ENCODE measurements at places on chromosomes 7 and 10.

- no peaks in the 10 kb centered on the region for H3K36me3 ChIP-seq
- no peak overlapping the region for H3K4me3 ChIP-seq
- no peak overlapping the region for H3K27ac ChIP-seq
- H3K27me3 ChIP-seq, result no peaks in the 10 kb centered on the region
Observed at GRCh38 chr7:39898867-39899266, 51.2 kb upstream of the CDK13 start.

DNA sequence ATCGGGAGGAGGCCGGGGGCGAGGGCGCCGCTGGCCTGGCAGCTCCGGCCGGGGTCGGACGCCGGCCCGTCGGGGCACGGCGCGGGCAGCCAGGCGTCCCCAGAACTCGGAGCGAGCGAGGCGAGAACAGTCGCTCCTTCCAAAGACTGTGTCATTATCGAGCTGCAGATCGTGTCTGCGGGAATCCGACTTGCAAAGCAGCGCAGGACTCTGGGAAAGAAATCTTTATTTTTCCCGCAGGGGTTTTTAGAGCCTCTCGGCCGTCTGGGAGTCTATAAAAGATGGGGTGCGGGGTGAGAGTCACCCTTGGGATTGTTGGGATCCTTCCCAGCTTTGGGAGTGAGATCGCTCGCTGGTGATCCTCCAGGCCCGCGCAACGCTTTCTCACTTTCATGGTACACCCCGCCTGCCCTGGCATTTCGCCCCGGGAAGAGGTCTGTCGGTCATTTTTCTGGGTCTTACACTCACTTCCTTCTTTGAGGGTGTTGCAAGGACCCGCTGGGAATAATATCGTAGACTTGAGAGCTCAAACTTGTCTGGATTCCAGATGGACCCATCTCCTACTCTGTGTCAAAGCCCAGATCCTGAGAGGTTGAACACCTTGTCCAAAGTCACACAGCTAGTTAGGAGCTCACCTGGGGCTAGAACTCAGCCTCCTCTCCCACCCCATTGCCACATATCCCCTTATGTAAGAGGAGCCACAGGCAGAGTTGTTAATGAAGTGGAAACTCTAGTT lies 1.0 kb downstream of the UBTD1 start:
- H3K4me1 ChIP-seq, result peaks cover 61% of the 10 kb centered on the region
- H3K4me3 ChIP-seq, result peak overlapping the region; percentile 84
- DNase-seq, result no peak

- no peaks in the 10 kb centered on the region for H3K27me3 ChIP-seq
- no peaks in the 10 kb centered on the region for H3K4me1 ChIP-seq
- no peak overlapping the region for H3K4me3 ChIP-seq
- no peak for DNase-seq
Observed at GRCh38 chr10:122575776-122576175, 15.2 kb downstream of the DMBT1 start.

DNA sequence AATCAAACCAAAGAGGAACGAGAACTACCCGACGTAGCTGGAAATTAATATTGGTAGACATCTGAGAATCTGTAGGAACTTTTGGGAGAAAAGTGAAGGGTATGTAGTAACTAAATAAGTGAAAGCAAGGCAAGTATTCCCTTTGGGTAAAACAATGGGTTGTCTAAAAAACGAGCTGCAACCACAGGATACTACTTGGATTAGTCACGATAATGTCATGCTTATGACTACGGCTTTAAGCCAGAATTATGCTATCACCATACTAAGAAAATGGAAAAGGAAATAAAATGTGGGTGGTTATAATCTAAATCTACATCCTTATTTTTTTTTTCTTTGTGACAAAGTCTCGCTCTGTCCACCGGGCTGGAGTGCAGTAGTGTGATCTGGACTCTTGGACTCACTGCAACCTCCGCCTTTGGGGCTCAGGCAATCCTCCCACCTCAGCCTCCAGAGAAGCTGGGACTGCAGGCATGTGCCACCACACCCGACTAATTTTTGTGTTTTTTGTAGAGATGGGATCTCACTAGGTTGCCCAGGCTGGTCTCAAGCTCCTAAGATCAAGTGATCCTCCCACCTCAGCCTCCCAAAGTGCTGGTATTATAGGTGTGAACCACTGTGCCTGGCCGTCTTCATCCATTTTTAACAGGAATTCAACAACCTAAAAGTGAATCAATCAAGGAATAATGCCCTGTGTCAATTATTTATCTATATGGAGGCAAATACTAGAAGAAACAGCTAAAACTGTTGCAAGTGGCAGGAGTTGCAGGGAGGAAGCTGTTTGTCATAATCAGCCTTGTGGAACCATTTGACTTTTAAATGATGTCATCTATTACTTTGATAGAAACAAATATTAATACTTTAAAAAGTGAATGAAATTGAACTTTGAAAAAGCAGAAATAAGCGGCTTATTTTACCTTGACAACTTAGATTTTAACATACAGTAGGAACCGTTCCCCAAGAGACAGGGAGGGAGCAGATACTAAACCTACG lies 189.3 kb downstream of the PRPF18 start:
- no peaks in the 10 kb centered on the region for H3K36me3 ChIP-seq
- H3K27me3 ChIP-seq, result no peaks in the 10 kb centered on the region
- H3K4me1 ChIP-seq, result peaks cover 6% of the 10 kb centered on the region
- no peak overlapping the region for H3K4me3 ChIP-seq
- DNase-seq, result no peak

GRCh38 chr7:37709631-37710509 lies 26.3 kb downstream of the GPR141 start:
- DNase-seq, result no peak
- H3K36me3 ChIP-seq, result no peaks in the 10 kb centered on the region
- no peaks in the 10 kb centered on the region for H3K4me1 ChIP-seq
- H3K27ac ChIP-seq, result no peak overlapping the region

- H3K27ac ChIP-seq, result no peak overlapping the region
- no peak overlapping the region for H3K4me3 ChIP-seq
- H3K4me1 ChIP-seq, result no peaks in the 10 kb centered on the region
- DNase-seq, result no peak
Observed at GRCh38 chr7:15485431-15485830, 76.4 kb downstream of the AGMO start.
